RWPE1 (cell line): ENCODE measurements at places on chromosomes 3 and 15.

DNA sequence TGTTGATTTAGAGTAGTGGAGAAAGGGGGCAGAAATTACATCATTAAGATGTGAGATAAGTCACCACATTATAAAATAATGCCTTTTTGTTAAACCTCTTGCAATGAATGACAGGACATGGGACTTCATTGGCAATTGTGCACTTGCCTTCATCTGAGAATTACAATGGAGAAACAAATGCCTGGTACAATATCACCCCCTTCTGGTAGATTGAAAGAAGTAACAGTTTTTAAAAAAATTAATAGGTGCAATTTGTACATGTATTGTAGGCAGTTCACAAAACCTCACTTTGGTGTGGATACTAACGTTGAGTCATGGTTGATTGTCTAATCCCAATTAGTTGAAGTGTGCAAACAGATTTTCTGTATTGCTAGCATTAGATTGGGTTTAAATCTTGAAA is 4.6 kb upstream of the P2RY14 start:
- peak; percentile 64 for DNase-seq

DNA sequence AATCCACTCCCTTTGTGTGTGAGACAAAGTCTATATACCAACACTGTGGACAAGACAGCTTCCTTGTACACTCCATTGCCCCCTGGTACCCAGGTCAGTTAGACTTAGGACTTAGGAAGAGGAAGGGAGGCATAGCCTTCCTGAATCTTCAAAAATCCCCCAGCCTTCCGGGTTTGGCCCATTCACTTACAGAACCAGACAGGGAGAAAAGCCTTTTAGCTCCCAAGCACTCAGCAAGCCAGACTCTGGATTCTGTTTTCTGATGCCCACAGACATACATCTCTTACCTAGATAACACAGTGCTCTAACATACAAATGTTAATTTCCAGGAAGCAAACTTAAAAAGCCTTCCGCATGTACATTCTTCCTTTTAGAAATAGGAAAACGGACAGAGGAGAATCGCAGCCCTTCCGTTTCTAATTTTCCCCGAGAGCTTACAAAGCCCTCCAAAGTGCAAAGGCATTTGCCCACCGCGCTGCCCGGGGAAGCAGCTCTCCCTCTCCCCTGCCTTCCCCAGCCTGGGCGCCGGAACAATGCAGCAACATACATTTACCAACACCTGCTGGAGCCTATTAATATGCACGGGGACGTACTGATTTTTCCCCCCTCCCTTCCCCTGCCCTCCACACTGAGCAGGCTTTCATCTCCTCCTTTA is 442.0 kb downstream of the MAGI1 start:
- no peak for DNase-seq

DNA sequence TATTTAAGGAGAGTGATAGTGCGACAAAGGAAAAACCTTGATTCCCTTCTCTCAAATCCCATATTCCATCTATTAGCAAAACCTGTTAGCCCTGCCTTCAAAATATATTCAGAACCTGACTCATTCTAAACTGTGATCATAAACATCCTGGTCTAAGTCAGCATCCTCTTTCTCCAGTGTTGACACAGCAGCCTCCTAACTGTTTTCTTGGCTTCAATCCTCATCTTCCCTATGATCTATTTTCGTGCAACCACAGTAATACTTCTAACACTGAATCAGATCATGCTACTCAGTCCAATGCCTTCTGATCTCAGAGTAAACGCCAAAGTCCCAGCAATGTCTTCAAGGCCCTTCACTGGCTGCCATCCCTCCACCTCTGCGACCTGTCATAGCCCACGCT is 785.1 kb downstream of the EDEM1 start:
- DNase-seq: no peak

DNA sequence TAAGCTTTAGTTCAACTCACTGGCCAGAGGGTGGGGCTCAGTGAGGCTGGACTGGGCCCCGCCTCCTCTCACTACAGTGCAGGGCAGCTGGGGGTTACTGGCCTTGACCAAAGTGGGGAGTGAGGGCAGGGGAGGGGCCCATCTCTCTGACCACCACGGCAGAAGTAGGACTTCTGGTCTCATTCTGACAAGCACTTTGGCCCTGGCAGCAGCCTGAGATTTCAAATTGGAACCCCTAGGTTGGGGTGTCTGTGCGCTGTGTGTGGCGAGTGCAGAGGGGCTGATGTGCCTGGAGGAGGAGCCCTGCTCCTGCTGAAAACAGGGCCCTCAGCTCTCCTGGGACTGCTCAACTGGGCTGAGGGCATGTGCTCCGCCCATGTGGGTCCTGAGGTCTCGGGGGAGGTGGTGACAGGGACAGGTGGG is 60.3 kb upstream of the RPL32 start:
- no peak for DNase-seq

DNA sequence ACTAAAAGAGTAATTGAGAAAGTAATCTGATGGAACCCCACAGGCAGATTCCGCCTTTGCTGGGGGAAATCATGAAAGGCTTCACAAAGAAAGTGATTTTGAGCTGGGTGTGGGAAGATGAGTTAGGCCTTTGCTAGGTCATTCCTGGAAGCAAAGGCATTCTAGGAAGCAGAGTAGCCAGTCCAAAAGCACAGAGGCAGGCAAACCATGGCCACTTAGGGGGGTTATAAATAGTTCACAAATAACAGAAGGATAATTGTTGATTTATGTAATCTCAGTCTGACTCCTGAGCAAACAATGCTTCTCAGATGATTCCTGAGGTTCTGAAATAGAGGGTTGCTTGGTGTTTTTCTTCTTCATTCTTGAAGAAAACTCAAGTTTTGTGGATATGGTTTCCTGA is 576.3 kb downstream of the NTRK3 start:
- DNase-seq: no peak

DNA sequence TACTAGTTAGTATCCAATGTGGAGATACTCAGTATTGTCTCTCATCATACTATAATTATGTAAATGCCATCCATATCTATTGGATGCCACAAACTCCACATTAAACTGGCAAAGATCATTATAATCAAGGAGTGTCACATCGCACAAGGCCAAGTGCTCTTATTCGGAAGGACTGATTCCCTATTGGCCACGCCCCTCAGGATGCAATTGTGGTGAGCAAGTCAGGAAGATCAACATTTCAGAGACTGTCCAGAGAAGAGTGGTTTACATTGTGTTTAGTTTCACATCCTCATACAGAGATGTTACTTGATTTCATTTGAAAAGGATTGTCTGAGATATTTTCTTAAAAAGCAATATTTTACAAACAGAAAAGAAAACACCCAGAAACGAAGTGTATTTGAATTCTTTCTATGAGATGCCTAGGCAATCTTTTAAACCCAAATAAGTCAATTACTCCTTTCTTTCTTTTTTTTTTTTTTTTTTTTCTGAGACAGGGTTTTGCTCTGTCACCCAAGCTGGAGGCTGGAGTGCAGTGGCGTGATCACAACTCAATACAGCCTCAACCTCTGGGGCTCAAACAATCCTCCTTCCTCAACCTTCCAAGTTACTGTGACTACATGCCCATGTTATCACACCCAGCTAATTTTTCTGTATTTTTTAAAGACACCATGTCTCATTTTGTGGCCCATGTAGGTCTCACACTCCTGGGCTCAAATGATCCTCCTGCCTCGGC is 369.1 kb downstream of the RBMS3 start:
- no peak for DNase-seq

GRCh38 chr15:74226761-74227540 is 9.2 kb upstream of the CCDC33 start:
- DNase-seq: no peak

DNA sequence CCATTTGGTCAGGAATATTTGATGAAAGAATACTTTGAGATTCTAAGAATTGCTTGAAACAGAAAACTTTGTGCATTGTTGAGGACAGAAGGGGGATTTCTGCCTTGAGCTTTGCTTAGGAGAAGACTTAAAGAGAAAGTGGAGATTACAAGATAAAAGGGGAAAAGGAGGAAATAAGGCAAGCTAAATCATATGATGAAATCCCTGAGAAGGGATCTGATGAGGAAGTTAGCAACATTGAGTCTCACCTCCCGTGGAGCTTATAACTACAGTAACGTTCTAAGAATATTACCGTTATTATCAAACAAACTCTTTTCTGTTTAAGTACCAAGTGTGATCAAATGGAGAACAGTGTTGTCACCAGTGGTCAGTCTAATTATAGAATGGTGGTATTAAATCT is 414.7 kb upstream of the NAALADL2 start:
- DNase-seq: no peak

DNA sequence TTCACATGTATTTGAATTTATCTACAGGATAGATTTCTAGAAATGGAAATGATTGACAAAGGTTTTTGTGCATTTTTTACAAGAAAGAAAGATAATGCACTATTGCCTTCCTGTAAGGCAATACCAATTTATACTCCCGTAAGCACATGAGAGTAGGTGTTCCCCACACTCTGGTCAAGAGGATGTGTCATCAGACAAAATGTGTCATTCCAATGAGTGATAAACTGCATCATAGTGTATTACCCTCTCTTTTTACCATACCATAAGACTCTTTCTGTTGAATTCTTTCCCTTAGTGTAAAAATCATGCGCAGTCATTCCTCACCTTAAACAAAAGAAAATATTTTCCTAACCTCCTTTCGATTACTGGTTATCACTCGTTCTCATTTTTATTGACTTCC is 251.0 kb downstream of the ROBO1 start:
- no peak for DNase-seq

GRCh38 chr3:141405591-141405990 is 37.3 kb downstream of the ZBTB38 start:
- no peak for DNase-seq
